ENCODE measurements at places on chromosomes 4 and X.

DNA sequence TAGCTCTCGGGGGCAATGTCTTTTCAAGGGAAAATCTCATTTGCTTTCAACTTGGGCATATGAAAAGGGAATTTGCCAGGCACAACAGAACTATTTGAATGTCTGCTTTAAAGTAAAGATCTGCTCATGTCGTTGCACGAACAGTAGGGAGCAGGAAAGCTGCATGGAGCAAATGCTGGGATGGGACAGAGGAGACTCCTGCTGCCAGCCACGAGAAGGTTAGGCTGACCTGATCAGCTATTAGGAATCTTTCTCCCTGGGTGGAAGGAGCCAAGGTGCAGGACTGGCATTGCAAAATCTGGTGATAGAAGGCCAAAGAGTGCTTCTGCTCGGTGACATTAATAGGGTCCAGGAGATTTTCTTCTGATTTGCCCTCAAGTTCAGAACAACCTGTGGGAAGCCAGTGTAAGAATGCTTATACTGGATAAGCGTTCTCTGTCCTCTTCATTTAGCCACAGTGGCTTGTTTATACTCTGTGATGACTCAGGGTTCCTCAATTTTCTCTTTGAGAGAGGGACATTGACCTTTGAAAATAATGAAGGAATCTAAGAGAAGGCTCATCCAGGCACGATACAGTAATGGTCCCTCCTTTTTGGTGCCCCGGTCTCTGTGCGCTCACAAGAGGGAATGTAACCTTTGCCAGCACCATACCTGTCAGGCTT, 22.9 kb downstream of the FHL1 start:
- no peak for DNase-seq

GRCh38 chrX:112677167-112677566, 2.6 kb downstream of the LHFPL1 start:
- no peak for DNase-seq

GRCh38 chr4:140595065-140595464, 26.3 kb upstream of the UCP1 start:
- DNase-seq = no peak

- no peak for DNase-seq
These were observed 411.9 kb downstream of the GPAT3 start for GRCh38 chr4:83947830-83948193.

GRCh38 chr4:8365353-8365752, 75.2 kb downstream of the ACOX3 start:
- DNase-seq = no peak

DNA sequence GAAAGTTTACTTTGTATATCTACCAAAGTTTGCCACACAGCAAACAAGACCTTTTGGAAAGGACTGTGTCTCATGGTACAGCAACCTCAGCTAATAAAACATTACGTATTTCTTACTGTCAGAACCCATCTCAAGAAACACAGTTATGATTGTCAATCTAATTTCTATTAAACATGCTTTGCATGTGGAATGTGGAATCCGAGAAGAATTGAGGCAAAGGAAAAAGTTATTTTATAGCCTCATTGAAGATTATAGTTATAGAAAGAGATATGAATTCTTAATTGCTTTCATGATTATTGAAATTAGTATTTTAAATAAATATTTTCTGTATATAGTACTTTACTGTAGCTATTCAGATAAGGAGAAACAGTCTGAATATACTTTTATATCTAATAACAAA, 5.4 kb downstream of the PCDH7 start:
- DNase-seq = no peak

GRCh38 chrX:120137439-120137838, 21.0 kb upstream of the RHOXF2 start:
- no peak for DNase-seq

DNA sequence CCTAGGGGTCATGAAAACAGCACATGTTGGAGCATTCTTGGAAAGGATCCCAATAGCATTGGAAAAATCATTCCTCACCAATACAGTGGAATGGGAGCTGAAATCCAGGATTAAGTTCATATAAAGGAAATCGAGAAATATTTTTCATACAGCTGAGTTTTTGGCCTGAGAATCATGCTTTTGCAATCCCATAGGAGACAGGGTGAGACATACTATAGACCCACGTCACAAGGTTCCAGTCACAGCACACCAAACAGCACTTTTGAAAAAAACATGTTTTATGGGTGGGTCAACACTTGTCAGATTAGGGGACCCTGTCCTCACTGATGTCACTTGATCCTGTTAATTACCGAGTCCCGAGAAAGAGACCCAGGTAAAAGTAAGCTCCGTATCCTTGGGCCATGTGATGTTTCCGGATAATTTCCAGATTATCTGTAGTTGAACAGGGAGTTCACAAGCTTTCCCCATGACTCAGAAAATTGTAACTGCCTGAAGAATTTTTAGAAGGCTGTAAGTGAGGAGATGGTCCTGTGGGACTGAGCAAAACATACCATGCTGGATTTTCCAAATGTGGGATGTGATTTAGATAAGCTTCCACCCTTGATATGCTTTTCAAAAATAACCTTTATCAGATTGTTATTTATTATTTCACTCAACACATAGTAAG, 80.9 kb upstream of the TLR3 start:
- DNase-seq = no peak

DNA sequence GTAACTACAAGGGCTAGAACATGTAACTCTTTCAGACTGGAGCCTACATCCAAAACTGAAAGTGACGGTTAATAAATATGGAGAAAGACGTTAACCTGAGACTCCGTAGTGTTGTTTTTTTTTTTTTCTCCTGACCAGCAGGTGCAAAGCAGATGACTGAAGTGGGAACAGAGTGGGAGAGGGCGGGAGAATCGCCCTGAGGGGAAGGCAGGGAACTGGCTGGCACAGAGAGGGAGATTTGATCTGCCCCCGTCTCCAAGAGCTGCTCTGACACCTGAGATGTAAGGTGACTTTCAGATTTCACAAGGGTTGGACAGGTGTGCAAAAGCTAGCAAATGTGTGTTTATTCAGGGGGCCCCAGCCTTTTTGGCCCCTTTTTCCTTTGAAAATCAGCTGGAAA, 180.2 kb downstream of the PALLD start:
- DNase-seq = no peak

DNA sequence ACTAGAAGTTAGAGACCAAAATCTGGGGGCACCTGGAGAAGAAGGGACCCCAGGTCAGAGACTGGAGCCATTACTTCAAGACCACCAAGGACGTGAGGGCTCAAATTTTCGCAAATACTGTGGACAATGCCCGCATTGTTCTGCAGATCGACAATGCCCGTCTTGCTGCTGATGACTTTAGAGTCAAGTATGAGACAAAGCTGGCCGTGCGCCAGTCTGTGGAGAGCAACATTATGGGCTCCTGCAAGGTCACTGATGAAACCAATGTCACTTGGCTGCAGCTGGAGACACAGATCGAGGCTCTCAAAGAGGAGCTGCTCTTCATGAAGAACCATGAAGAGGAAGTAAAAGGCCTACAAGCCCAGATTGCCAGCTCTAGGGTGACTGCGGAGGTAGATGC, 101.2 kb downstream of the NCAPG start:
- no peak for DNase-seq

DNA sequence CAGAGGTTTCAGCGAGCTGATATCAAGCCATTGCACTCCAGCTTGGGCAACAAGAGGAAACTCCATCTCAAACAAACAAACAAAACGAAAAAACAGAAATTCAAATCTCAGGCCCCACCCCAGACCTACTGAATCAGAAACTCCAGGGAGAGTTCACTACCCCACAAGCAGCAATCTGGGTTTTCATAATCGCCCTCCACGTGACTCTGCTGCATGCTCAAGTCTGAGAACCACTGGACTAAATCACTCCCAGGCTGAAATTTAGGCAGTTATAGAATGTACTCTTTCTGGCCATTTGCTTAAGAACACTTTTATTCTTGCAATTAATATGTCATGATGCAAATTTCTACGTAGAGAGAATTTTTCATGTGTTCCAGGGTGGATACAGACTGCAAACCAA, 287.3 kb downstream of the USP46 start:
- no peak for DNase-seq

DNA sequence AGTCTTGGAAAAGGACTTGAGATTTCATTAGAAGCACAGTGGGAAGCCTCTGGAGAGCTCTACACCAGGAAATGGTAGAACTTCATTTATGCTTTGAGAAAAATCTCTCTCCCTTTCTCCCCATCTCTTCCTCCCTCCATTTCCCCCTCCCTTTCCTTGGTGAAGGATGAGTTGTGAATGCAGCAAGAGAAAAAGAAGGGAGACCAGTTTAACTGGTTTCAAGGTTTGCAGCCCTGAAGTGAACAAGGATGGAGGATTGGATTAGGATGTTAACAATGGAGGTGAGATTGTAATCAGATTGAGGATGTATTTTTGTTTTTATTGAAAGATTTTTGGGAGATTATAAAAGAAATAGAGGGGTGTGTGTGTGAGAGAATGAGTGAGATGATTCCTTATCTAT, 99.5 kb downstream of the ANK2 start:
- no peak for DNase-seq

DNA sequence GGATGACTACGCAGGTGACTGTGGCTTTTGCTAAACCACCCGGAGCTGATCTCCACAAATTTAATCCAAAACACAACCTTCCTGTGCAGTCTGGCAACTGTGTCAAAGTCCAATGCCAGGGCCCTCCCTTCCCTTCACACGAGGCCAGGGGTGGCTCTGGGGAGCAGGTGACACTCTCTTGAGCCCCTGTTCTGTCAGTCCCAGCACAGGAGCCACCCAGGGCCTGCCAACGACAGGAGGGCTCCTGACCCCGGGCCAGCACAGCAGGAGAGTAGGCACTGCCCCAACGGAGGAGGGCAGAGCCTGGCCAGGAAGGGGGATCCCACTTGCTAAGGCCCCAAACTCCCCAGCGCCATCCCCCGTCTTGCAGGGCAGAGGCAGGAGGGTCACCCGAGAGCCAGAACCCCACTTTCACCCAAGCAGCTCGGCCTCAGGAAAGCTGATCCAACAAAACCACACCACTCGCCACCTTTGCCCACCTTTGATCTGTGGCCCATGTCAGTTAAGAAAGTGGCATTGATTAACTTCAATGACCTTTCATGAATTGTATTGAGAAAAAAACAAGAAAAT, 44.7 kb downstream of the FAM53A start:
- no peak for DNase-seq

DNA sequence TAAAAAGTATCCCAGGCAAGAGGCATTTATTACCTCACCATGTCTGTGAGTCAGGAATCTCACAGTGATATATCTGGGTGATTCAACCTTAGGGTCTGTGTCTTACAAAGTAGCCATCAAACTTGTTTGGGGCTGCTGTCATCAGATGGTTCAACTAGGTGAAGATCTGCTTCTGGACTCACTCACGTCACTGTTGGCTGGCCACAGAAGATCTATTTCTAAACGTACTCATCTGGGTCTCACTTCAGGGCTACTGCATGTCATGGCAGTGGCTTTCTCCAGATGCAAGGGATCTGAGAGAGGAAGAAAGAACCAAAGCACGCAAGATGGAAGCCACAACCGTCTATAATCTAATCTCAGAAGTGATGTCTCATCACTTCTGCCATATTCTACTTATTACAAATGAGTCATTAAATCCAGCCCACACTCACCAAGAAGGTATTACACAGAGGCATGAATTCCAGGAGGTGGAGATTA, 267.8 kb upstream of the ANKRD50 start:
- no peak for DNase-seq

DNA sequence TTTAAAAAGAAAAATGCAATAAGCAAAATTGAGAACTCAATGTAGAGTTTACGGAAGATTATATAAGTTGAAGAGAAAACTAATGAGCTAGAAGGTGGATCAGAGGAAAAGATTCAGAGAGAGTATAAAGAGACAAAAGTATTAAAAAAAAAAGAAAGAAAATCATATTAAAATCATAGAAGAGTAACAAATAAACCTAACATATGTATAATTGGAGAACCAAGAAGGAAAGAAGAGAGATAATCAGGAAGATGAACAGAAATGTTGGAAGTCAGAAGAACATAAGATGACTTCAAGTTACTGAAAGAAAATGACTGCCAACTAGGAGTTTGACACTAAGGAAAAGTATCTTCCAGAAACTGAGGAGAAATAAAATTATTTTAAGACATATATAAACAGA, 34.3 kb upstream of the ANTXR2 start:
- no peak for DNase-seq

DNA sequence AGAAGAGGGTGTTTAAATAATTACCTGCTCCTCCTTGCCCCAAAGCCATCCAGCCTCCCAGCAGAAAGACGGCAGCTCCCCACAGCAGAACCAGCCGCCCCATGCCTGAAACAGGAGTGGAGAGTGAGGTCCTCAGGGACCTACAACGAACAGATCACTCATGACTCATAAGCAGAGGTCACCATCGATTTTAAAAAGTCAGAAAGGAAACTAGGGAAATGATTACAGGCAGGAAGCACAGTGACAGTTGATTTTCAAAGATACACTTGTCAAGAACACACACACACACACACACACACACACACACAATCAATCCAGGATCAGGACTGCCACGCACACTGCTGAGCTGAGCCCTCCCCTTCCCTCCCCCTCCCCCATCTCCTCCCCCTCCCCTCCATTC, at the start of gene CRLF2:
TSS of gene CRLF2 (minus strand) at position 118 of the 400 bp plus-strand sequence. CDS start at position 103, 15 bp downstream.
- no peak for DNase-seq

- no peak for DNase-seq
These were observed 1735.1 kb downstream of the PCDH7 start for GRCh38 chr4:32455231-32455630.

- DNase-seq = no peak
These were observed 22.2 kb downstream of the SCOC start for GRCh38 chr4:140395668-140396067.

- DNase-seq = no peak
These were observed 51.5 kb downstream of the HMGB2 start for GRCh38 chr4:173282626-173283025.

DNA sequence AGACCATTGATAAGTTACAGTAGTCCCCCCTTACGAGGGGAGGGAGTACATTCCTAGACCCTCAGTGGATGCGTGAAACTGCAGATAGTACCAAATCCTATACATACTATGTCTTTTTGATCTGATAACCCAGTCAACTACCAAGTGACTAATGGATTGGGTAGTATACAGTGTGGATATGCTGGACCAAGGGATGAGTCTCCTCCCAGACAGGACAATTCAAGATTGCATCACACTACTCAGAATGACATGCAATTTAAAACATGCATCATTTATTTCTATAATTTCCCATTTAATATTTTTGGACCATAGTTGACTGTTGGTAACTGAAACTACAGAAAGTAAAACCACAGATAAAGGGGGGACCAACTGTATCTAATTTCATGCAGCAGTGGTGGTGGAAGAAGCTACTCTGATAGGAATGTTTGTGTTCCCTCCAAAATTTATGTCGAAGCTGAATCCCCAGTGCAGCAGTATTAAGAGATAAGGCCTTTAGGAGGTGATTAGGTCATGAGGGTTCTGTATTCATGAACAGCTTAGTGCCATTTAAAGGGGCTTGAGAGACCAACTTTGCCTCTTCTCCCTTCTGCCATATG, 11.9 kb downstream of the HADH start:
- DNase-seq = no peak

- DNase-seq = no peak
These were observed 195.8 kb downstream of the GPM6A start for GRCh38 chr4:175616287-175616686.

DNA sequence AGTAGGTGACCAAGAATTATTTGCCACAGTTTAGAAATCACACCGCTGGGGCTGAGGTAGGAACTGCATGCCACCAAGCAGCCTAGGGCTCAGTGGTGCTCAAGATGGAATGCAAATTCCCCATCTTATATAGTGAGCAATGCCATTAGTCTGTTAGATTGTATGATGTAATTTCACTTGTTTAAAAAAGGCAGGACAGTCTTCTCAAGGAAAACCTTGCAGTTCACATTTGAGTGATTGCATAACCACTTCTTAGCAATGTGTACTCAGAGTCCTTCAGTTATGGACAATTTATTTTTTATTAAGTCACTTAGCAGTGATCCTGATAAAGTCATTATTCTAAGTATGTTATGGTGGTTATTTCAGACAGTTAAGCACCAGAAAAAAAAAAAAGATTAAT, 142.9 kb upstream of the SFRP2 start:
- no peak for DNase-seq

Data from stimulated activated CD4-positive, alpha-beta T cell treated with anti-CD3 and anti-CD28 coated beads, TNF-alpha, amount 100 ng/mL, for 48 hours (primary cell).